Activated CD8-positive, alpha-beta memory T cell treated with anti-CD3 and anti-CD28 coated beads for 48 hours (primary cell): ENCODE measurements at places on chromosomes 16 and 17.

GRCh38 chr16:68995011-68995504 is 110.4 kb upstream of the HAS3 start:
- DNase-seq, result no peak

- DNase-seq, result no peak
Measured at GRCh38 chr16:50765260-50765659, 23.4 kb downstream of the CYLD start.

DNA sequence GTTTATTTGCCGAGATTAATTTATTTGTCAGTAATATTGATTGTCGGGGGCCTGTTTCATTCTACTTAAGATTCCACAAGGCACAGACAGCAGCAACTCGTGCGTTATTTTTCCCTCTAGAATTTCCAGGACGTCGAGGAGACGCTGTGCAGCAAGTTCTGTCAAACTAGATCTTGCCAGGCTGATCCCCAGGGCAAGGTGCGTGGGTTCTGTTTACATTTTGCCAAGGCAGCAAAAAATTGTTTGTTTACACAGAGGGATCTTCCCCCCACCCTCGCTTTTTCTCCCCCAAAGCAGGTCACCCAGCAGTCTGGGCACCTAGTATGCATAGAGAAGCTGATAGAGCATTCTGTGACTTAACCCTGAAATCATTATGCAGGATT is 111.4 kb downstream of the IRX3 start:
- no peak for DNase-seq

- DNase-seq, result no peak
Measured at GRCh38 chr17:6779411-6779810, 3.4 kb downstream of the FBXO39 start.

DNA sequence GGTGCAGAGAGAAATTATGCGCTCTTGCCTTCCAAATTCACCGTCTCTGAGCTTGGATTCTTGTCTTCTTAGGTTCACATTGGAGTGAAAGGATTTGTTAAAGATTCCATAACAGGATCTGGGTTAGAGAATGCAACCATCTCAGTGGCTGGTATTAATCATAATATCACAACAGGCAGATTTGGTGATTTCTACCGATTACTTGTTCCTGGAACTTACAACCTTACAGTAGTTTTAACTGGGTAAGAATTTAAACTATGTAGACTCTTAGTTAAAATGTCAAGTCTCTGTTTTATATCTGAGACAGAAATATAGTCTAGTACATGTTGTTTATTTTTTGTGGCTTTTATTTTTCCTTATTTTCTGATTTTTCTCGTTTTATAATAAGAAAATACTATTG is 42.9 kb downstream of the CPD start:
- DNase-seq, result no peak

- no peak for DNase-seq
Measured at GRCh38 chr16:58329135-58329534, 34.3 kb upstream of the PRSS54 start.

- no peak for DNase-seq
Measured at GRCh38 chr16:29729116-29729521, 16.7 kb downstream of the C16orf54 start.

- no peak for DNase-seq
Measured at GRCh38 chr17:76232342-76232741, 8.0 kb downstream of the RNF157 start.

GRCh38 chr16:11032000-11032921 is 87.9 kb downstream of the CLEC16A start:
- no peak for DNase-seq

GRCh38 chr17:27609611-27610303 is 21.2 kb upstream of the LGALS9 start:
- no peak for DNase-seq

DNA sequence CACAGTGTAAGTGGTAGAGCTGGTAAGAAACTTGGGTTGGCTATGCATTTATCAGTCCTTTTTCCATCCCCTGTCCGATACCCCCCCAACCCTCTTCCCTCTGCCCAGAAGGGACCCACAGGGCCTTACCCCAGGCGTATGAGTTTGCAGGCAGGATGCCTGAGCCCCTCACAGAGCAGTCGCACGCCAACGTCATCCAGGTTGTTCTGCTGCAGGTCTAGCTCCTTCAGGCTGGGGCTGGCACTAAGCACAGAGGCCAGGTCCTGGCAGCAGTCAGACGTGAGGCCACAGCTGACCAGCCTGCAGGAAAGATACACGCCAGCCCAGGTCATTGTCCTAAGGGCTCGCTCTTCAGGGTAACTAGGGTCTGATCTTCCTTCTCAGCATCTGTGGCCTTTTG is 45.0 kb downstream of the NLRP1 start:
- no peak for DNase-seq

DNA sequence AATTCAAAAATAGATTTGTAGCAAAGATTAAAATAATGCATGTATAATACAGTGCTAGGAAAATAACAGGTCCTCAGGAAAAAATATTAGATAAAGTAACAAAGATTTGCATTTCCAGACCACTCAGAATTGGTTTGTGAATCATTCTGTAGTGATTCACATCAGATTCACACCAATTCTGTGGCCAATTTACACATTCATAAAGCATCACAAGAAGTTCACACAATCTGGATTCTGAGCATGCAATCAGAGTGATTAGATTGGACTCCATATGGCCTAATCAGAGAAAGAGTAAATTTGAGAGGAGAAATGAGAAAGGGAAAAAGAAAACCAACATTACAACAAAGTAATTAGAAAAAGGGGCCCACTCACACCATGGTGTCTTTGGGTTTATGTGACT is 36.0 kb upstream of the SLC47A1 start:
- no peak for DNase-seq

- DNase-seq, result no peak
Measured at GRCh38 chr17:7328840-7329373, at the start of gene NEURL4. TSS of gene NEURL4 (minus strand) at chr17:7329335. CDS start at chr17:7329312, 23 bp downstream.

- no peak for DNase-seq
Measured at GRCh38 chr16:86374603-86375130, 135.7 kb upstream of the FOXF1 start.

- DNase-seq, result no peak
Measured at GRCh38 chr17:27904534-27905446, 11.6 kb upstream of the LYRM9 start.

DNA sequence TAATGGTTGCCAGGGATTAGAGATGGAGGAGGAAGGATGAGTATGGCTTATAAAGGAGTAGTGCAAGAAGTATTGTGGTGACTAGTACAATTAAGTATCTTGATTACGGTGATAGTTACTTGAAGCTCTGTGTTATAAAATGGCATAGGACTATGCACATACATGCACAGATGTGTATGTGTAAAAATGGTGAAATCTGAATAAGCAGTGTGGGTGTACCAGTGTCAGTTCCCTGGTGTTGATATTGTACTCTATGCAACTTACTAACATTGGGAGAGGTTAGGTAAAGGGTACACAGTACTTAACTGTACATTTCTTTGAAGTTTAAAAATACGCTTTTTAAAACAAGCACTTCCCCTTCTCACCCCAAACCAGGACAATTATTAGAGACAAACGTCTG is 48.5 kb downstream of the NSRP1 start:
- DNase-seq, result no peak

- DNase-seq, result no peak
Measured at GRCh38 chr16:49019831-49020230, 261.8 kb downstream of the CBLN1 start.

DNA sequence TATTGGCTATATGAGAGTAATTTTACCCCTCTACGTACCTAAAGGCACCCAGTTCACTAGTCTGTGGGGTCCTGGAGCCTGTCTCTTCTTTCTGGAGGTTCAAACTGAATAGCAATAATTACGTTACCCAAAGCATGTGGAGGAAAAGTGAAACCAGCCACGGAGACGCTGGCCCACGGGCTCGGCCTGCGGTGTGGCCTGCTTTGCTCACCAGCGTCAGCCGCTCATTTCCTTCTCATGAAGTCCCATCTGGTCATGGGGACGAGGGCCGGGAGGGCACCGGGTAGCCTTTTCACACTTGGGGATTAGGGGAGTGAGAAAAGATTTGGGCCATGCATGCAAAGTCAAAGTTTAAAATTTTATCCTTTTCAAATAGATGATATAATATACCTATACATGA is 26.9 kb downstream of the ELAC2 start:
- DNase-seq, result no peak

GRCh38 chr16:80125677-80126076 is 415.1 kb upstream of the DYNLRB2 start:
- DNase-seq, result no peak

DNA sequence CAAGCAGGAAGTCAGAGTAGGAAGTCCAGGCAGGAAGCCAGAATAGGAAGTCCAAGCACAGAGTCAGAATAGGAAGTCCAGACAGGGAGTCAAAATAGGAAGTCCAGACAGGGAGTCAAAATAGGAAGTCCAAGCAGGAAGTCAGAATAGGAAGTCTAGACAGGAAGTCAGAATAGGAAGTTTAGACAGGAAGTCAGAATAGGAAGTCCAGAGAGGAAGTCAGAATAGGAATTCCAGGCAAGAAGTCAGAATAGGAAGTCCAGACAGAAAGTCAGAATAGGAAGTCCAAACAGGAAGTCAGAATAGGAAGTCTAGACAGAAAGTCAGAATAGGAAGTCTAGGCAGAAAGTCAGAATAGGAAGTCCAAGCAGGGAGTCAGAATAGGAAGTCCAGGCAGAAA is 105.3 kb upstream of the C16orf82 start:
- no peak for DNase-seq

DNA sequence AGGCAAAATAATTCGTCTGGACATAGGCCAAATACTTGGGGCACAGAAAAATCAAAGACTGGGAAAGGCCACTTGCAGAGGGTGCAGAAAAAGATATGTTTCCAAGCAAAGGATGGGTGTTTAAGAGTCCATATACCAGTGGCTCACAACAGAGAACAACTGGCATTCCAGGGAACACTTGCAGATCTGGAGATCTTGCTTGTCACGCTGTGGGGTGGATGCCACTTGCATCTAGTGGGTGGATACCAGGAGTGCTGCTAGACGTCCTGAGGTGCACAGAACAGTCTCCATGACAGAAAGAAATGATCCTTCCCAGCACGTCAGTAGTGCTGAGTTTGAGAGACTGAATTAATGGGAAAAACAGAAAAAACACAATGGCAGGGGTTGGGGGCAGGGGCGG is 8.4 kb downstream of the CBX8 start:
- no peak for DNase-seq

DNA sequence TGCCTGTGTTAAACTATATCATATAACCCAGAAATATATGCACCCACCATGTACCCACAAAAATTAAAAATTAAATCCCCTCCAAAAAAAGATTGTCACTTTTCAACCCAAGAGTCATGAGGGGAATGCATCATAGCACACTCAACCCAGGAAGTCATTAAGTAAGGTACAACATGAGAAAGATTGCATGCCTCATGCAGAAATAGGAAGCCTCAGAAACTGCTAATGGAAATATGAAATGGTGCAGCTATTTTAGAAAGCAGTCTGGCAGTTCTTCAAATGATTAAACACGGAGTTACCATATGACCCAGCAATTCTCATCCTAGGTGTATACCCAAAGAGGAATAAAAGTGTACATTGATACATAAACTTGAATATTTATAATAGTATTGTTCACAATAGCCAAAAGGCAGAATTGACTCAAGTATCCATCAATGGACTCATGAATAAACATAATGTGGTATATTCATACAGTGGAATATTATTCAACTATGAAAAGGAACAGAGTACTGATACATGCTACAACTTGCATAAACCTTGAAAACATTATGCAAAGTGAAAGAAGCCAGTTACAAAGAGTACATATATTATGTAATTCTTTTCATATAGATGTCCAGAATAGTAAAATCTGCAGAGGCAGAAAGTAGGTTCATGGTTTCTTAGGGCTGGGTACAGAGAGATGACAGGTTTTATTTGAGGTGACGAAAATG is 70.4 kb downstream of the TMEM100 start:
- no peak for DNase-seq

DNA sequence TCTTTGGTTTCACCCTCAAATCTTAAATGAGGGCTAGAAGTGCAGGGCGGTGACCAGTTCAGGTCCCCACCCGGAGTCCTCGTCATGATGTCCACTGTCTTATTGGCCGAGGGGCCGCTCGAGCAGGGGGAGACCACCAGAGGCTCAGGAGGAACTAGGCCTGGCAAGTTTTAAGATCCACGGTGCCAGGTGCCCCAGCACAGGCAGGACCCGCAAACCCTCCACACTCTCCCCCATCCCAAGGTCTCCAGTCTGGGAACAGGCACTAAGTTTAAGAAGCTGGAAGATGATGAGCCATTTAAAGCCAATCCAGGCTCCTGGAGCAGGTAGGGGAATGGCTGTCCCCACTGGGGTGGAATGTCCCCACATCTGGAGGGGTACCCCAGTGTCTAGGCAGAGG is 4.1 kb downstream of the DLX3 start:
- no peak for DNase-seq

- peak; percentile 62 for DNase-seq
Measured at GRCh38 chr17:2054512-2055291, at the start of gene HIC1. TSS of gene HIC1 (plus strand) at chr17:2055103. CDS start at chr17:2056691, 1,588 bp downstream.

DNA sequence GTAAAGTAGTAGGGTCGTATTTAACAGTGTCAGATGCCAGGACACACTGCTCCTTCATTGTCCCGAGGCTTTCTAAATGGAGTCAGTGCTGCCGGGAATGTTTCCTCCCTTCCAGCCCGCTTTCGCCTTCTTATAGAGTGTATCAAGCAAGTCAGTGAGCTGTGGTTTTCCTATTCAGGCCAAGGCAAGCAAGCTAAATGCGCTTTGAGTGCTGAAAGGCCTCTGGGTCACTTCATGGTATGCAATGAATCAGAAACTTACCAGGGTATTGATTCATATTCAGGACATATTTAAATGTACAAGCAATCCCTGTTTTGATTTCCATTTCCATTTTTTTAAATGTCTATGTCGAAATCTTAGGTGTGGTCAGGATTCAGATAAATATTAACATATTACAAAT is 327.9 kb upstream of the SOX9 start:
- DNase-seq, result no peak

DNA sequence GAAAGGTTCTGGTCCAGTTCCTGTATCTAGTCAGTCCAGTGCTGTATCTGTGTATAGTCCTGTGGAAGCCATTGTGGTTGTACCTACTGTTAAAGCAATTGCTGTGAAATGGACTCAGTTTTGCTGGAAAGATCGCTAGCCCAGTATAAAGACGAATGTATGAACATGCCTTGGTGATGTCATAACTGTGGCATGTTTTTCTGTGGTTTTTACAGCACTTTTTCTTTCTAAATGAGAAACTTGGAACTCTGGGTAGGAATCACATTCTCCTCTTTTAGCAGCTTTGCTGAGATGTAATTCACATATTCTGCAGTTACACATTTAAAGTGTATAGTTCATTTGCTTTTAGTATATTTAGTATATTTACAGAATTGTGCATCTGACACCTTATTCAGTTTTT is 58.1 kb downstream of the MAP2K4 start:
- no peak for DNase-seq

- no peak for DNase-seq
Measured at GRCh38 chr16:64543441-64543840, 578.4 kb downstream of the CDH11 start.

GRCh38 chr17:50220811-50221210 is 19.4 kb upstream of the COL1A1 start:
- DNase-seq, result no peak

DNA sequence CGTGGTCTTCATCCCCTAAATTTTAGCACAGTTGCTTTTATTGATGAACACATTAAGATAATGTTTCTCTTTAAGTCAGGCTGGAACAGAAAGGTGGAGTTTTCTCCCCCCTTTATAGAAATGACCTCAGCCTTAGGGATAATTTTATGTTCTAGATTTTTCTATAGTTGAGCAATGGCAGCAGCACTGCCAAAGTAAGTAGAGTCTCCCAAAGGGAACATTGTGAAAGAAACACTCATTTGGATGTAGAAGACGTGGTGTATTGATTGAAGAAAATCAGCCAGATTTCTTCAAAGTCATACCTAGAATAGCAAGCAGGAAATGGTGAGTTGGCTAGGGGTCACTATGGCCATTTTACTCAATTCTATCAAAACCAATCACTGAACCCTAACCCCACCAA is 122.5 kb downstream of the DNAH9 start:
- no peak for DNase-seq
